Bronchial epithelial cell (primary cell): ENCODE measurements at places on chromosomes 3 and 15.

GRCh38 chr3:104723000-104723399, 643.7 kb upstream of the ALCAM start:
- no peak for DNase-seq

GRCh38 chr3:171892457-171892856, 49.3 kb downstream of the TMEM212 start:
- DNase-seq = no peak

DNA sequence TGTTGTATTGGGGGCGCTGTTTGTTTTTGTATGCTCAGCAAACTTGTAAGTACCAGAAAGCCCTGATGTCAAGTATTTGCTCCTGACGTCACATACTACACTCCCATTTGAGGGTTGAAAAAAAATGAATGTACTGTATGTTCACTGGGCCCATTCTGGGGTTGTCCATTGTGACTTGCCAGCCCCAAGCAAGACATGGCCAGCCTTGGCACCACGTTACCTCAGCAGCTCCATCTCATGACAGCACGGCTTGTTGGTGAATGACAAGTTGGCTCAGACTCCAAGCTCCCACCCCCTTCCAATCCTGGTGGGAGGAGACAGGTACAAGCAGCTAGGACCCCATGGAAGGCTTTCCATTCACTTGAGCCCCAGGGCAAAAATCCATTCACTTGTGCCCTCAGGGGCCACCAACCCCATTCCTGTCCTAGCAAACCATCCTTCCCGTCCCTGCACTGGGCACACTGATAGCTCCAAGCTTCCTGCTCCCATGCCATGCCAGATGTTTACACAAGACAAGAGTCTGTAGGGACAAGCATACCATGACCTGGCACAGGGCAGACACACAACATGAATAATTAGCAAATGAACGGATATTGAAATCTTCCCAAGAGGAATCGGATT, 1.6 kb downstream of the PHGR1 start:
- DNase-seq = no peak

DNA sequence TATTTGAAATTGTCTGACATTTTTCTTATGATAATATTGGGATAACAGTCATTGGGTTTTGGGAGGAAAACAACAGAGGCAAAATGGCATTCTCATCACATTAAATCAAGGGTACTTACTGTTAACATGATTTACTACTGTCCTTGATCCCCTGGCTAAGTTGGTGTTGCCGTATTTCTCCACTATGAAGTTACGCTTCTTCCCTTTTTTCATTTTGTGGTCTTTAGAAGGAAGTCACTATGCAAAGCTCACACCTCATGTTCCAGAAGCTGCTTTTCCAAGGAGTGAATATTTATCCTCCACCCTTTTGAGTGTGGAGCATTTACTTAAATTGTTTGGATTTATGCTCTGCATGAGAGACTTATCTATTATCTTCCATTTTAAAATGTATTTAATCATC, 63.7 kb downstream of the ALCAM start:
- DNase-seq = no peak

GRCh38 chr15:58447271-58448010, 15.7 kb downstream of the LIPC start:
- DNase-seq = peak; percentile 74

DNA sequence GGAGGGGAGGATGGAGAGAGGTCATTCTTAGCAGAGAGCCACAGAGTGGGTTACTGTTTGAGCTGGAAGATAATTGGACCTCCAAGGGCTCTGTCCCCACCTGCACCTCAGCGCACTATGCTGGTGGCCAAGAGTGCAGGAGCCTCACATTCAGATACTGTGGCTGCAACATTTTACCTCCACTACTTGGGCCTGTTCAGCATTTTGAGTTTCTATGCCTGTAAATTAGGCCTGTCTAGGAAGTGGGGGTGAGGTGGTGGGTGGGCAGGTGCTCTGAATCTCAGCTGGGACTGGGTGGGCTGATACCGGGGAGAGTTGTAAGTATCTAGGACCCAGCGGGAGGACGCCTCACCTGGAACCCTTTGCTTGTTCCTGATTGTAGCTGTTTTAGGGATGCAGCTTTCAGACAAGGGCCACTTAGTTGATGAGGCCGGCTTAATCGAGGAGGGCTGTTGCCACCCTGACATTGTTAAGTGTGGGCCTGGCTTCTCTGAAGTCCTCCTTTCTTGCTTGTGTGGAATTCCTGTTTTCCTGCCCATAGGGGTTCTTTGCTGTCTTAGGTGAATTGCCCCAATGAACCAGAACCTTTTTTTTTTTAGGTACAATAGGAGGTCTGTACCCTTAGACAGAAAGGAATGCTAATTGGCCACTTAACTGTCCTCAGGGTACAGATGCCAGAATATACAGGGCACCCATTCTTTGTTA, 83.8 kb downstream of the SMAD3 start:
- DNase-seq = no peak

- peak; percentile 23 for DNase-seq
Observed at GRCh38 chr3:78737988-78738387, 1029.8 kb downstream of the ROBO1 start.

DNA sequence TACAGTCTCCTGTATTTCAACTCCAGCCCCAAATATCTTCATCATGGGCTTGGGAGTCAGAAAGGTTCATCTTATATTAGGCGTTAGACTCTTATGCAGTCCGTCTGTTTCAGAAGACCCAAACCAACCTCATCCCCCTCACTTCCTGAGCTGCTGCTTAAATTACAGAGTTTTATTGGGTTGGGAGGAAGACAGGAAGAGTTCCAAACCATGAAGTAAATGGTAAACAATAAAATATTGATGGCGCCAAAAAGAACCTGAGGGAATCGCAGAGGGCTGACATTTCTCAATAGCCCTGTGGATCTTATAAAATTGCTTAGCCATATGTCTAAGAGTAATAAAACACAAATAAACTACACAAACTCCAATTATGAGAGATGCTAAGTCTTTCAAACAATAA, 116.9 kb upstream of the C3orf80 start:
- no peak for DNase-seq

DNA sequence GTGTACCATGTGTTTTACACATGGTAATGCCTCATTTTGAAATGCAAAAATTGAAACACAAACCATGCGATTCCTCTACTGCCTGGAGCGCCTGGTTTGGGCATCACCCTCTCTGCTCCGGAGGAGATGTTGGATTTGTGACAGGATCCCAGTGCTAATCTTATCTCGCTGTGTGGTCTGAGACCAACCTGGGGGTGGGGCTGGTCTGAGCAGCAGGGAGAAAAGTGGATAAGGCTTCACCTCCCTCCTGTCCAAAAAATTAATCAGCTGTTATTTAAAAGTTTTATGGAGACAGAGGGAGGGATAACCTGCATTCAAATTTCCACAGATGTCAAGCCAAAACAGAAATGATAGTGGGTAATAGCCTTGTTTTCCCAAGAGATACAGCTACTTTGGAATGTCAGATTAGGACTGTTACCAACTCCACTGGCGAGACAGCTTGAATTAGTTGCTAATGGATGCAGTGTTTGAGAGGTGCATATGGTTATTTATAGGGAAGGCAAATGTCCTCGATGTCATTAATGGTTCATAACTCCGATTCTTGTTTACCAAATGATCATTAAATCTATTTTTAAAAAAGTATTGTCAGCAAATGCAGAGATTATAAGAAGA, 54.0 kb upstream of the SKOR1 start:
- no peak for DNase-seq

DNA sequence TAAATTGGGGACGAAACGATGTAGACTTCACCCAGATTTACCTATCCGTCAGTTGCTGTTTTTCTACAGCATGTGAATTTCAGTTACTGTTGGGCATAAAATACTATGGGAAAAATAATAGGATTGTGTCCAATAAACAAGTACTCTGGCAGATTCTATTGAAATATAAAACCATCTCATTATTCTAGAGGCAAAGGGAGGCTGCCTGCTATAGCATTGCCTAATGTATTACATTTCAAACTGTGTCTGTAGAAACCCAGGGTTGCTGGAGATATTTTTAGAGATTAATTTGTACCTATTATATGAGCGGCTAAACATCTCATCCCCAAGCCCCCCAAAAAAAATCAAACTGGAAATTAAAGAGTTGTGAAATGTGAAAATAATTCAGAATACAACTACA, 159.6 kb upstream of the IL12A start:
- no peak for DNase-seq

- DNase-seq = peak; percentile 16
Observed at GRCh38 chr3:32208447-32208846, 30.0 kb upstream of the CMTM8 start.
